A549 treated with ZK216348 at 1 μM for 4 hours (cell line): ENCODE measurements at places on chromosomes 7 and 10. TPM values are rescaled to one million over a fixed set of nuclear protein-coding genes. Genes with fewer than 3 reads are reported as not detected.

Gene LRRC61
- total RNA-seq, result 0.09 to 0.17 TPM (median 0.14 TPM) in 4 of 5 replicates, not detected in the other

Gene RAMP3
- not detected in 5 replicates for total RNA-seq

Gene MMP21
- not detected in 5 replicates for total RNA-seq

Gene FAS
- total RNA-seq, result 29.0 to 39.0 TPM (median 33.9 TPM) in 5 replicates

Gene LRMDA
- 3.1 to 5.6 TPM (median 4.5 TPM) in 5 replicates for total RNA-seq

Gene TMUB1
- 25.0 to 62.9 TPM (median 56.1 TPM) in 5 replicates for total RNA-seq

Gene PWWP2B
- total RNA-seq, result 7.0 to 19.1 TPM (median 17.3 TPM) in 5 replicates

Gene CDH23
- 1.4 to 3.9 TPM (median 2.5 TPM) in 5 replicates for total RNA-seq

Gene H2BK1
- not detected in 5 replicates for total RNA-seq

Gene OPN1SW
- total RNA-seq, result not detected in 5 replicates

Gene WDR86
- total RNA-seq, result 0.13 to 0.23 TPM (median 0.18 TPM) in 3 of 5 replicates, not detected in the others

Gene ADD3
- 4.5 to 7.3 TPM (median 5.3 TPM) in 5 replicates for total RNA-seq

Gene TMEM213
- total RNA-seq, result not detected in 5 replicates

Gene FRMPD2
- total RNA-seq, result 0.13 TPM in 1 of 5 replicates, not detected in the others

Gene GRID1
- total RNA-seq, result 0.11 to 0.41 TPM (median 0.20 TPM) in 4 of 5 replicates, not detected in the other

Gene GNA12
- 30.8 to 45.4 TPM (median 42.8 TPM) in 5 replicates for total RNA-seq

Gene RBM20
- total RNA-seq, result 1.6 to 2.7 TPM (median 2.4 TPM) in 5 replicates

Gene SPDYE9
- total RNA-seq, result not detected in 5 replicates

Gene GPR146
- 0.68 to 2.3 TPM (median 1.7 TPM) in 5 replicates for total RNA-seq

Gene IDE
- 19.2 to 26.3 TPM (median 24.5 TPM) in 5 replicates for total RNA-seq

Gene CNNM2
- total RNA-seq, result 3.6 to 5.9 TPM (median 5.5 TPM) in 5 replicates

Gene CYP2C19
- total RNA-seq, result not detected in 5 replicates

Gene AFAP1L2
- 21.1 to 27.8 TPM (median 23.9 TPM) in 5 replicates for total RNA-seq

Gene HOXA11
- total RNA-seq, result 0.33 to 0.90 TPM (median 0.61 TPM) in 5 replicates

Gene PLEKHS1
- total RNA-seq, result 0.04 to 0.12 TPM (median 0.09 TPM) in 3 of 5 replicates, not detected in the others

Gene PAPSS2
- 16.1 to 24.0 TPM (median 21.9 TPM) in 5 replicates for total RNA-seq

Gene CALD1
- total RNA-seq, result 70.3 to 126 TPM (median 113 TPM) in 5 replicates

Gene MYPN
- total RNA-seq, result 2.3 to 3.8 TPM (median 2.7 TPM) in 5 replicates

Gene KCND2
- not detected in 5 replicates for total RNA-seq

Gene PSTK
- total RNA-seq, result 3.7 to 5.4 TPM (median 5.1 TPM) in 5 replicates

Gene STEAP2
- 3.1 to 5.4 TPM (median 3.8 TPM) in 5 replicates for total RNA-seq

Gene TES
- total RNA-seq, result 50.2 to 65.1 TPM (median 60.9 TPM) in 5 replicates
